ENCODE measurements at places on chromosomes 13 and 19. TPM values are rescaled to one million over a fixed set of nuclear protein-coding genes. Genes with fewer than 3 reads are reported as not detected.
A peak's percentile ranks its signal among the peaks of the same experiment; 100 is the strongest.

- no peak for DNase-seq
- no peak overlapping the region for H3K27ac ChIP-seq
- no peaks in the 10 kb centered on the region for H3K27me3 ChIP-seq
- no peak overlapping the region for H3K4me3 ChIP-seq
- H3K36me3 ChIP-seq: no peaks in the 10 kb centered on the region
Measured at GRCh38 chr13:36352350-36352749, 6.2 kb upstream of the SPART start.

GRCh38 chr13:32300920-32301319 lies 14.2 kb downstream of the ZAR1L start:
- peaks cover 57% of the 10 kb centered on the region for H3K27me3 ChIP-seq
- no peak overlapping the region for H3K4me3 ChIP-seq
- H3K27ac ChIP-seq: no peak overlapping the region
- no peak for DNase-seq
- H3K4me1 ChIP-seq: no peaks in the 10 kb centered on the region

GRCh38 chr13:113888701-113889330 lies 24.9 kb upstream of the GAS6 start:
- no peaks in the 10 kb centered on the region for H3K36me3 ChIP-seq
- H3K27me3 ChIP-seq: peaks cover 74% of the 10 kb centered on the region
- no peaks in the 10 kb centered on the region for H3K4me1 ChIP-seq
- H3K27ac ChIP-seq: no peak overlapping the region

DNA sequence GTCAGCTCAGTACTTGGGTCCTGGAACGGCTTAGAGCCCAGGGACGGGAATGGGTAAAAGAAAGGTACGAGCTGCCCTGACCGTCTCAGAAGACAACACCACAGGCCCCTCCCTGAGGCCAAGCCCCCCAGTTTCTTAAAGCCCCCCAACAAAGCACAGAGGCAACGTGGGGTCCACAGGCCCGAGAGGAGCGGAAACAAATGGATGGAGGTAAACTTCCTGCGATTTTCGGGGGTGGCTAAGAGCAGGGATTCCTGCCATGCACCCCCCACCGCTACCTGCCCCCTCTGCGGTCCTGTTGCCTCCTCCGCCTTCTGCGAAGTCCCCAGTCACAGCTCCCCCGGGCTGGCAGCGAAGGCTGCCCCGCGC lies 48.2 kb downstream of the PTPRS start:
- H3K27ac ChIP-seq: peak overlapping the region; percentile 93
- peak; percentile 74 for DNase-seq
- peaks cover 9% of the 10 kb centered on the region for H3K4me1 ChIP-seq
- peak overlapping the region; percentile 69 for H3K4me3 ChIP-seq

The KLF5 gene
- 4.0 TPM for total RNA-seq

The MISP3 gene
- 0.26 TPM for total RNA-seq

The PRSS57 gene
- not detected for total RNA-seq
